Left ventricle myocardium inferior (tissue), 1 donor: ENCODE measurements at places on chromosomes 7 and 10.
A peak's percentile ranks its signal among the peaks of the same experiment; 100 is the strongest.

DNA sequence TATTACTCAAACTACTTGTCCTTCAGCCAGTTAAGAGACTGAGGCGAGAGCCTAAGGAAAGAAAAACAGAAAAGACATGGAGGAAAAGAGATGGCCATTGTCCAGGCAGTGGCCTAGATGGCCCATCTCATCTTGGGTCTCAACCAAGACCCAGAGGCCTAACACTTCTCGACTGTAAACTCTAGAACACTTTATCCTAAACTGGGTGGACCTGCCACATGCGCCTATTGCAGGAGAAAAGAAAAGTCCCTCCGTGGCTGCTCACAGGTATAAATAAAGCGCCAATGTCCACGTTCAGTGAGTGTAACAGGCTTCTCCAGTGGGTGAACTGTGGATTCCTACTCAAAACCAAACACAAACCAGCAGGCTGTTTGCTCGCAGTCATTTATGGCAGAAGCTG is 92.7 kb upstream of the DDC start:
- no peak for DNase-seq

GRCh38 chr10:26486990-26487850 is 49.1 kb downstream of the APBB1IP start:
- DNase-seq = no peak

DNA sequence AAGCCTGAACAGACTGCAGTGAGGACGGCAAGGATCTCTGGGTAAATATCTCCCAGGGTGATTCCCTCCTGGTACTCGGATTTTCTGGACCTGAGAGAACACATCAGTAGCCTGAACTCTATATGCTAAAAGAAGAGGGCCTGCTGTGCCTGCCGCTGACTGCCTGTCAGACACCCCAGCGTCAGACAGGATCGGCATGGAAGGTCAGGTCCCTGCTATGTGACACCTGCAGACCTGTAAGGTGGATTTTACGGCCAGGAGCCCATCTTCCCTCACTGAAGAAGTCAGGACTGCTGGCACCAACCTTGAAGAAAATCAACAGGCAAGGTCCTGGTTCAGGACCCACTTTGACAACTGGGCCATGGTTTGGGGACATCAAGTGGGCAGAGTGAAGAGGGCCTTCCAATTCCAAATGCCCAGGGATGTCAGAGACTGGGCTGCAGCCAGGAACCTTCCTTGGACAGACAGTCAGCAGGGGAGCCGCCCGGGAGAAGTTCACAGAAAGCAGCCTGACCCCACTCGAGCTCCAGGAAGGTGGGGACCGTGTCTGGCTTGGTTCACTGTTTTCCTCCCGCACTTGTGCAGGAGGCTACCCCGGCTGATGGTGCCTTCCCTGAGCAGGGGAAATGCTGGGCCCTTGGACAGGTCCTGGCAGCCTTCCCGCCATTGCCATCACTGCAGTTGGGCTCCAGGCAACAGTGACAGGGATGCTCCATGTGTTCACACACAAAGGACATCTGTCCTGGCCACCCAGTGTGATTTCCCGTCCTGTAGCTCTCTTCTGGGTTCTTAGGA is 91.8 kb upstream of the LANCL2 start:
- no peak for DNase-seq

GRCh38 chr7:70738151-70738885 is 393.6 kb upstream of the GALNT17 start:
- no peak for DNase-seq

DNA sequence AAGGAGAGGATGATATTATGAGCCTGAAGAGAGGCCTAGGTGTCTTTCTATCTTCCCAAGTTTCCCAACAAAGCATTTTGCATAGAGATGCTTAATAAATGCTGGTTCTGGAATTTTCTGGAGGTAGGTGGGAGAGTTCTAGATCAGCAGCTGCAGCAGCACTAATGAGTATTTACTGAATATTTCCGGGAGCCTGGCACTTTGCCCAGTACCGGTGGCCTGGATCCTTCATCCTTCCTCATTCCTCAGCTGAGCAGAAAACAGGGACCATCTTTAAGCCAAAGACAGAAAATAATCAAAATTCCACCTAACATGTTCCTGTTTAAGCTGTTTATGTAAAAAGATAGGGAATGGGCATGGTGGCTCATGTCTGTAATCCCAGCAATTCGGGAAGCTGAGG is 813.2 kb upstream of the AUTS2 start:
- DNase-seq = no peak

DNA sequence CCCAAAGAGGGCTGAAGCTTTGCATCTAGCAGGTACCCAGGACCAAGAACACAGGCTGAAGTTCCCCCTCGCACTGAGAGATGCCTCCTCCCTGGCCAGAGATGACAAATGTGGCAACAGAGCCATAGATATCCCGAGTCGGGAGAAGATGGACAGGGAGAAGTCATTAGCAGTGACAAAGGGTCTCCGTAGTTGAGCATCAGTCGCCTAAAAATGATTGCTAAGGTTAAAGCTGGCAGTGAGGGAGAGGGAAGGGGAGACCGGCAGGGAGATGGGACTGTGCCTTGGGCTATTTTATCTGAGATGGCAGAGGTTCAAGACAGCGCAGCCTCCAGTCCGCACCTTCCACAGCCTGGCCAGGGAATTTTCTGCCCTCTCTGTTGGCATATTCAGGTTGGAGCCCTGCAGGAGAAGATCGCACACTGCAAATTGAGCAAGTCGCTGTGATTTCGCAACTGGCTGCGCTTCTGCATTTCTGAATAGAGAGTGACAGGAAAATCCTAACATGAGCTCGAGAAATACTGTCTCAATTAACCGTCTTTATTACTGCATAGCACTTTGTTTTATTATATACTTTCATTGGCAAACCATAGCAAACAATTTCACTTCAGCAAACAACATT is 238.9 kb upstream of the GPR26 start:
- DNase-seq = no peak

- no peak for DNase-seq
Observed at GRCh38 chr10:82551506-82551905, 676.5 kb downstream of the NRG3 start.

- no peak for DNase-seq
Observed at GRCh38 chr10:112778579-112778978, 171.5 kb upstream of the TCF7L2 start.

DNA sequence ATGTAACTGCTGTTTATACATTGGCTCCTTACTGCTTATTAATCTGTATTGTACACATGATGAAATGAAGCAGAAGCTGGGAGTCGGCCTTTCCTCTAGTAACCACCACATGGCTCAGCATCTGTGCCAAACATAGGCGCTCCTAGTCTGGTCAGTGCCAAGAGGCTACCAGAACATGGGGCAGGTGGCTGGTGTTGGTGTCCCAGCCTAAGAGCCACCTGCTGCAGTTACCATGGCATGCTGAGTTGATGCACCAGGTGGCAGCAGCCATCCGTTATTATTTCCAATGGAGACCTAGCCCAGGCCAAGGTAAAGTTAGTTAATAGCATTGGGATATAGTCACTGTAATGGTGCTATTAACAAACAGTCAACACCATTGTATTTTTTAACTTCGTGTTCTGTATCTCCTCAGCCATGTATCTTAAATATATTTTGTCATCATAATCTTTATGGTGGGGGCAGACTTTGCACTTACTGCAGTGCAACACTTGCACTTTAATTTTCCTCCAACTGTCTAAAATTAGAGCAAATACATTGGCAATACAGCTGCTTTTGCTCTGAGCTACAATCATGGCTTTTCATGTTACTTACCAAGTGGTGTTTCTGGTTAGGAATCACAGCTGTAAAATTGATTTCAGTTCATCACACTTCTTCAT is 33.1 kb downstream of the HBP1 start:
- DNase-seq = peak; percentile 60

DNA sequence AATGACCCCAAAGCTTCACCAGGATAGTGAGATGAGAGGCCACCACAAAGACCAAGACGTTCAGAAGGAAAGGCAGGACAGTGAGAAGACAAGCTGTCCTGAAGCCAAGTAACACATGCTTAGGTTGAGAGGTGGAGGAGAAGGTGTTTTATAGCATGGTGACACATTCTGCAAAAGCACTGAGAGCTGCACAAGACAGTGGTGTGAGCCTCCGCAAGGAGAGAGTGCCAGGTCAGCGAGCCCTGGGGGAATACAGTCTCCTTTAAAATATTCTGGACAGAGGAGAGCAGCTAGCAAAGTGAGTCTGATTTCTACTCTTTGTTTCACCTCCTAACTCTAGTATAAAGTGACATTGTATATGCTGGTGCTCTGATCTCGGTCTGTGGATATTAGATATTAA is 68.0 kb upstream of the VKORC1L1 start:
- no peak for DNase-seq

- peak; percentile 98 for DNase-seq
Observed at GRCh38 chr7:2844153-2845033, at the start of gene GNA12. Gene GNA12 (minus strand): TSS chr7:2844308. CDS start chr7:2844161, 147 bp downstream.

DNA sequence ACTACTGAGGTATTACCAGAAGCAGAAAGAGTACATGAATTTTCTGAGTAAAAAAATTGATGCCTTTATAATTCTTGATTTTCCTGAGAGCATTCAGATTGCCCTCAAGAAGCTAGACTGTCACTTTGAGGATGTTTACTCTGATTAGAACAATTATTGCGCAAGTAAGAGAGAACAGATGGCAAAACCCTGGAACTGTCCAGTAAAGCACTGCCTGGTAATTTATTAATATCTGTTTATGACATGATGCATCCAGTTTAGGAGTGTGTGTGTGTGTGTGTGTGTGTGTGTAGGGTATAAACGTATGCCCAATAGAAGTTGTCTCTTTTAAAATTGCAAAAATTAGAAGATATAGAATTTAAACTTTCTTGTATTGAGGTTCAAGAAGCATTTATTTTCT is 379.7 kb downstream of the PHTF2 start:
- DNase-seq = no peak

GRCh38 chr10:49632406-49633317 is 18.8 kb downstream of the CHAT start:
- no peak for DNase-seq

DNA sequence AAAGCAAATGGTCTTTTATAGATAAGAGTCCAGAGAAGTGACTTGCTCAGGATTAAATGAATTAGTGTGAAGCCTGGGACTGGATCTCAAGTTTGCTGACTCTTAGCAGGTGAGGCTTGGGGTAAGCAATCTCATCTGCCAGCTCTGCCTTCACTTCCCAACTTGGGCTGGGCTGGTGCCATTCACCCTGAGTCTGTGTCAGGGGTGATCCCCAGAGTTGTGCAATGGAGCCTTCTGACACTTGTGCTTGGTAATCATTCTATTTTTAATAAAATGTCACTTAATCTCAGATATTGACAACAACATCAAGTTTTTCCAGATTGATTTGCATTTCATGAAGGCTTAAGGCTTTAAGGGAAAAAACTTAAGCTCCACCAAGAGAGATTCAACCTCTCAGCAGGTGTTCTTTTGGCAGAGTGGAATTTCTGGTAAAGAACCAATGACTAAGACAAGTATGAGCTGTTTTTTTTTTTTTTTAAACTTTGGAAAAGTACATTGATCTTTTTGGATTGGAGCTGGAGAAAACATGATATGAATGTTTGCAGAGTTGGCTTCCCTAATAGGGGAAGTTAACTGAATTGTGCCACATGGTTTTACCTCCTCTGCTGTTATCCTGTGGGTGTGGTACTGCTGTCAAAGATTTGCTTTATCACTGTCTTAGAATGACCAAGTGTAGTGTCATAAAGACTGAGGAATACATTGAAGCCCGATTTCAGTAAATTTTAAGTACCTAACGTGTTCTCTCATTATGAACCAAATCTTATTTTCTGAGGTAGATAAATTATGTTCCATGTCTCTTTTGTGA is 48.6 kb upstream of the GPR37 start:
- no peak for DNase-seq

GRCh38 chr7:122010116-122010515 is 133.9 kb downstream of the AASS start:
- DNase-seq = no peak

DNA sequence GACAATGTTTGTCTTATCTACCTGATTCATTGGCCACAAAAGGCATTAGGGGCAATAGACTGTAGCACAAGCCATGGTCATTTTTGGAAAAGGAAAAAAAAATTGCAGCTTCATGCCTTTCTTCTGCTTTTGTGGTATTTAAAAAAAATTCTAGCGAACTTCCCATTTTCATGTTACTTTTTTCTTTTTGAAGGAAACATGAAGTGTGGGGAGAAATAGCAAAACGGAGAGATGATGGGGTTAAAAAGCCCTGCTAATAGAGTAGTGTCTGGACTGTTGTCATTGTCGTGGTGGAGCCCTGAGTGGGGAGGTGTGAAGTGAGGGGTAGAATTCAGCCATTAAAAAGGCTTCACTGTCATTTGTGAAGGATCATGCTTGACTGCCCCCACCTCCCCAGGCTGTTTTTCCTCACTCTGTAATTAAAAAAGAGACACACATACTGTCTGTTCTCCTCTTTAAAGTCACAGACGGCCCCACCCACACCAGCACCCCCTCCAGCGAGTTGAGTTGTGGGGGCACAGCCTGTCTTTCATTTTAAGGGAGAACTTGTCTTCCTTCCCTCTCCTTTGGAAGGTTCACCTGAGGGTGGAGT is 272.4 kb downstream of the CREB5 start:
- DNase-seq = no peak

GRCh38 chr10:11207560-11207844 is 189.8 kb downstream of the CELF2 start:
- DNase-seq = no peak

- peak; percentile 21 for DNase-seq
Observed at GRCh38 chr7:100676501-100677306, 3.2 kb downstream of the GNB2 start.

- DNase-seq = no peak
Observed at GRCh38 chr10:74867351-74867750, 41.0 kb downstream of the KAT6B start.

- peak; percentile 79 for DNase-seq
Observed at GRCh38 chr10:132631338-132631735, 93.8 kb downstream of the INPP5A start.

- DNase-seq = no peak
Observed at GRCh38 chr7:90176195-90176594, 21.9 kb downstream of the STEAP1 start.

- no peak for DNase-seq
Observed at GRCh38 chr7:668139-668931, 58.2 kb upstream of the DNAAF5 start.

DNA sequence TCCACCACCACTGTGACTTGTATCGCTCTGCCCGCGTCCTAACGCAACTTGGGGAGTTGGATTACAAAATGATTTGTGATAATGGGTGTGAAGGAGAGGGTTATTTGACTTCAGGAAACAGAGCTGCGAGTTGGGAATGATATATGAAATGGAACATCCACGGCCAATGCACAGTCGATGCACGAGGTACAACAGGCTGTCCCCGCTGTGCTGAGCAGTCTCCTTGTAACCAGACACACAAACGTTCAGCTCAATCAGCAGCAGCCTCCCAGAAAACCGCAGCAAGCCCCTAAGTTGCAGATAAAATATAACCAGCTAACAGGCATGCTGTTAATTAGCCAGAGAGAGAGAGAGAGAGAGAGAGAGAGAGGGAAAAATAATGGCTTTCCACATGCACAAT is 332.7 kb upstream of the MGMT start:
- DNase-seq = no peak

DNA sequence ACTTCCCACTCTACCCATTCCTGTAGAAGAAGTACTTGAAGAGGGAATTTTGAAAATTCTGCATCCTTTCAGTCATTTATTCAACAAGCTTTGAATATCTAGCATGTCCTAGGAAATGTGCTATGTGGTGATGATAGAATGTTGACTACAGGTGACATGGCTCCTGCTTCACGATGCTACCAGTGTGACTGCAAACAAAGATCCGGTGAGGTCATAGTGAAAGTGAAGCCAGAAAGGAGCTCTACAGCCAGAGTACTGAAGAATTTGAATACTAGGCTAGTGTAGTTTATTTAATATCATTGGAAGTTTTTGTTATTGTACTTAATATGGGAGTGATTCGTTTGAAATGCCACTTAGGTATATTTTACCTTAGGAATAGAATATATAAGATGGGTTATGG is 348.1 kb downstream of the TFEC start:
- DNase-seq = no peak

- DNase-seq = no peak
Observed at GRCh38 chr10:21978191-21978862, 25.2 kb downstream of the DNAJC1 start.
